ENCODE measurements at places on chromosomes 3 and 15. TPM values are rescaled to one million over a fixed set of nuclear protein-coding genes. Genes with fewer than 3 reads are reported as not detected.

TM6SF1 gene
- 3.4 TPM for total RNA-seq

MYRIP gene
- total RNA-seq: not detected

MKRN3 gene
- total RNA-seq: not detected

GPR27 gene
- not detected for total RNA-seq

FANCI gene
- total RNA-seq: 39.7 TPM

SMARCC1 gene
- 23.6 TPM for total RNA-seq

CSPG5 gene
- not detected for total RNA-seq

Data from myometrial cell (primary cell).